ENCODE measurements at places on chromosomes 3 and 15. TPM values are rescaled to one million over a fixed set of nuclear protein-coding genes. Genes with fewer than 3 reads are reported as not detected.

- DNase-seq: no peak
These were observed 156.3 kb downstream of the MEX3B start for GRCh38 chr15:81889485-81889881.

GRCh38 chr3:159796744-159797143 lies 191.9 kb upstream of the IL12A start:
- DNase-seq: no peak

The SATB1 gene
- 103 TPM for total RNA-seq

The NTRK3 gene
- 122 TPM for total RNA-seq
